Central memory CD4-positive, alpha-beta T cell (primary cell): ENCODE measurements at places on chromosomes 2 and 18.

DNA sequence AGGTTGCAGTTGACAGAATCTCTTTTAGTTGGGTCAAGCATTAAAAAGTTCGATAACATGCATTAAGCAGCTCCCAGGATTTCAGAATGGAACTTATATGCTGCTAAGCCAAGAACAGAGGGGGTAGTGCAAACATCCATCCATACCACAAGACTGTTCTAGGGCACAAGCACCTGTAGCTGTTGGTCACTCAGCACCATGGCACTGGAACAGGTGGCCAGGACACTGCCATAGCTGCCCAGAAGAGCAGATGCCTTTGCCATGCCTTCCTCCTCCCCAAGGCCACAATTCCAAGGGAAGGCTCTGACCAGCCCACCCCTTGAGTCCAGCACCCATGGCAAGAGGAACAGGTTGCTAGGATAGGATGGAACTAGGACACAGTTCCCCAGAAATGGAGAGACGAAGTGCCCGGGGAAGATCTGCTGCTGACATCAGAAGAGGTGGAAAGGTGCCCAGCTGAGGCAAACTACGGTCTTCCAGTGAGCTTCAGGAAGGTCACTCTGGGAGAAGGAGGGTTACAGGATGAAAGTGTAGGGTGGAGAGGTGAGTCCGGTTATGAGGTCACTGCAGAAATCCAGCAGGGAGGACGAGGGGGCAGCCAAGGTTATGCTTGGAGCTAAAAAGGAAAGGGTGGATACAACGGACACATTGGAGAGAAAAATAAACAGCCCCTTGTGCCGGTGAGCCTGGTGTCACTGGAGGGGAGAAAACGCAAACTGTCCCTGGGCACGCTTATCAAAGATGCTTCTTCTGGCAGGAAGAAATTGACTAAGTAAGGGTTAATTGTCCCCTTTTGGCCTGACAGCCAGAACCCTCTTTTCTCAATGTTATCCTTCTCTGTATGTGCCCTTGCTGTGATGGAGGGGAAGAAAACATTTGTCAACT, 41.9 kb downstream of the C1QL2 start:
- no peak for DNase-seq

- DNase-seq, result no peak
These were observed 67.2 kb upstream of the FRZB start for GRCh38 chr2:182933629-182934028.

- DNase-seq, result no peak
These were observed 50.8 kb upstream of the UGP2 start for GRCh38 chr2:63790906-63791305.

GRCh38 chr2:134131681-134132489, 122.0 kb upstream of the MGAT5 start:
- no peak for DNase-seq

- DNase-seq, result no peak
These were observed 659.8 kb downstream of the CPS1 start for GRCh38 chr2:211216221-211216620.

DNA sequence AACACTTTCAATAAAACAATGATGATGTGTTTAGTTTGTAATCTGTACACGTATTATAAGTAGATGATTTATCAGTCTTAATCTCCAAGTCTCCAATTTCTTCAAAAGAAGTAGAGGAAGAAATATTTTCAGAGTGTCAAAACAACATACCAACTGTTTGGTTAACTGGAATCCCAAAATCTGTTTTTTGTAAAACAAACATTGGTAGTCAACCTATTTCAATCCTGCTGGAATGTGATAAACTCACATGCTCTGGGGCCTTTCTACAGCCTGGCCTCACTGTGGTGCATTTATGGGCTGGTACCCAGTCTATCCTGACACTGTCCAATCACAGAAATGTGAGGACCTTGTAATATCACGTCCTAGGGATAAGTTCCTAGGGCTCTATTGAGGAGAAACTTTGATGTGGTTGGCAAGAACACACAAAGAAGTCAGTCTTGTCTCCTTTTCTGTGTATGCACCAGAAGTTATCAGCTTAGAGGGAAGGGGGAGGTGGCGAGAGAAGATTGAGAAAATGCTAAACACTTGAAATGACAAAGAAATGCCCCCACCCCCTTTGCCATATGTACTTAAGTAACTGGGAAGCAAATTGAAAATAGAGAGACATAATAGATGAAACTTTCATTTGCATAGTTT, 47.2 kb downstream of the PRKRA start:
- no peak for DNase-seq

DNA sequence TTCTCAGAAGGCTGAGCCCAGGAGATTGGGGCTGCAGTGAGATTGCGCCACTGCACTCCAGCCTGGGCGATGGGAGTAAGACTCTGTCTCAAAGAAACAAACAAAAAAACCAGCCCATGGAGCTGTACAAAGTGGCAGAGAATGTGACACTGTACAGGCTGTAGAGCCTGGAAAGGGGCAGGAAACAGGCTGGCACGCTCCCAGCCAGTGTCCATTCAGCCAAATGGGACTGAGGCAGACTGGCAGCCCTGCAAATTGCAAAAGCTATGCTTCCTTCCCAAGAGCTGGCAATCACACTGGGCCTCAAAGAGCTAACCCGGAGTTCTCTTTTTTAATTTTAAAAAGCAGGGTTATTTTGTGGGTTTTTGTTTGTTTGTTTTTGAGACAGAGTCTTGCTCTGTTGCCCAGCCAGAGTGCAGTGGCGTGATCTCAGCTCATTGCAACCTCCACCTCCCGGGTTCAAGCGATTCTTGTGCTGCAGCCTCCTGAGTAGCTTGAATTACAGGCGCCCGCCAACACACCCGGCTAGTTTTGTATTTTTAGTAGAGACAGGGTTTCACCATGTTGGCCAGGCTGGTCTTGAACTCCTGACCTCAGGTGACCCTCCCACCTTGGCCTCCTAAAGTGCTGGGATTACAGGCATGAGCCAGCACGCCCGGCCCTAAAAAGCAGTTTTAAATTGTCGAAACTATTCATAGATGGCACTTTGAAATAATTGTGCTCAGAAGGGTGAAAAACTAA, 42.8 kb downstream of the SCRN3 start:
- no peak for DNase-seq

DNA sequence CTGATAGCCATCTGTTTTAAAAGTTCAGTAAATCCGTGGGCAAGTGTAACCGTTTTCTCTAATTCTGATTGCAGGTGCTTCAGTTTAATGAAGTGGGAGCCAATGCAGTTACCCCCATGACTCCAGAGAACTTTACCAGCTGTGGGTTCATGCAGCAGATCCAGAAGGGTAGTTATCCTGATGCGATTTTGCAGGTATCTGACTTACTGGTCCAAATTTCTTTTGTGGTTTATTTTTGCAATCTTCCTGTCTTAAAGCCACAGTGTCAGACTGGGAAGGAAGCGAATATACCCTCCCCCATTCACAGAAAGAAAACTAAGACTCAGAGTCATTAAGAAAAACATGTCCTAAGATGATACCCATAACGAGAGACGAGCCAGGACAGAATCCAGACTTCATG, 7.7 kb downstream of the SERPINB2 start:
- no peak for DNase-seq

DNA sequence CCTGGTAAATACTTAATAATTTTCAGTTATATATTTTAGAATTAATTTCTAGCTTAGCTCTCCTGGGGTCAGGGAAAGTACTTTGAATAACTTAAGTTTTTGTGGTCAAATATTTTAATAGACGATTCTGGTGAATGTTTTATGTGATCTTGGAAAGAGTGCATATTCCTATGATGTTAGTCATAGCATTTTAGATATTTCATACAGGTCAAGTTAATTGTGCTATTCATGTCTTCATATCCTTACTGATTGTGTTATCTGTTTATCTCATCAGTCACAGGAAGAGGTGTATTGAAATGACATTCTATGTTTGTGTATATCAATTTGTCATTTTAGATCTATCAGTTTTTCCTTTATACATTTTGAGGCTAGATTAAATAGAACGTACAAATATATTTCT, 576.2 kb downstream of the CPS1 start:
- DNase-seq, result no peak

- no peak for DNase-seq
These were observed 184.5 kb upstream of the VRK2 start for GRCh38 chr2:57862153-57862552.

GRCh38 chr2:150353376-150353775, 134.1 kb downstream of the RND3 start:
- no peak for DNase-seq

GRCh38 chr18:48408727-48409590, at the start of gene ZBTB7C:
Gene ZBTB7C (minus strand): TSS chr18:48409383.
- no peak for DNase-seq

DNA sequence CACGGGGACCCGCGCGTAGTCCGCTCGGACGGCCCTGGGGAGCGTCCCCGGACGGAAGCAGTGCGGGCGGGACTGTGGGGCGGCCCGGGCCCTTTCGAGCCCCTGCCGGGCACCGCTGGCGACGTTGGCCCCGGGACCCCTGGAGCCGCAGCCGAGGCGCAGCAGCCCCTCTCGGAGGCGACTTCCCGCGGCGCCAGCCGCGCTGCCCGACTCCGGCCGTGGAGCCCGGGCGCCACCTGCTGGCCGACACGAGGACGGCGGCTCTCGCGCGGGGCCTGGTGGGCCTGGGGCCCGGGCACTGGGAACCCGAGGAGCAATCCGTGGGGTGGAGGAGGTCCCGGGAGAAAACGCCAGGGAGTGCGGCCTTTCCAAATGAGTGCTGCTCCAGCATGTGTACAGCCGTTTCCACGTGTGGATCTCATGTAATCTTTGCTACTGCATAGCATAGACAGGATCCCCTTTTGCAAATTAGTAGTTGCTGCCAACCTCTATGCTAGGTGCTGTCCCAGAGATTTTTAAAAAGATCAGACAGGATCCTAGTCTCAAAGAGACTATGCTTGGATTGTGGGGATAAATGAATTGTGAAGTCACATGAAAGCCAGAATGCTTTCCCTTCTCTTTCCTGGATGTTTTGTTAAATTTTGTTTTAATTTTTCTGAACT, 4.0 kb downstream of the ID2 start:
- DNase-seq, result peak; percentile 71

DNA sequence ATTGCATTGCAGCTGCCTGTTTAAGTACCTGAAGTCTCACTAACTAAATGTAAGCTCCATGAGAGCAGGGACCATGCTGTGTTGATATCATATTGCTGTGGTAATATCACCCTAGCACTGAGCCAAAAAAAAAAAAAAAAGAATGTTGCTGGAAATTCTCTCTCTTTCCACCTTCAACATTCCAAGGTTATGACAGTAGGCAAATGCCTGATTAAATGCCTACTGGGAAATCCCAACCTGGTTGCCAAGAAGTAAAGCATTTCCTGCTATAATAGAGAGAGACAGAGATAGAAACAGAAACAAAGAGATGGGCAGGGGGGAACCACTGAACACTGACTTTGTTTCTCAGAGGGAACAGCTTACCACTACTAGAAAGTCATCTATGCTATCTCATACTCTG, 1604.2 kb downstream of the LRP1B start:
- DNase-seq, result no peak

GRCh38 chr2:64945973-64946768, 43.0 kb upstream of the SLC1A4 start:
- peak; percentile 42 for DNase-seq

- no peak for DNase-seq
These were observed 207.0 kb upstream of the HAAO start for GRCh38 chr2:42999391-42999841.

DNA sequence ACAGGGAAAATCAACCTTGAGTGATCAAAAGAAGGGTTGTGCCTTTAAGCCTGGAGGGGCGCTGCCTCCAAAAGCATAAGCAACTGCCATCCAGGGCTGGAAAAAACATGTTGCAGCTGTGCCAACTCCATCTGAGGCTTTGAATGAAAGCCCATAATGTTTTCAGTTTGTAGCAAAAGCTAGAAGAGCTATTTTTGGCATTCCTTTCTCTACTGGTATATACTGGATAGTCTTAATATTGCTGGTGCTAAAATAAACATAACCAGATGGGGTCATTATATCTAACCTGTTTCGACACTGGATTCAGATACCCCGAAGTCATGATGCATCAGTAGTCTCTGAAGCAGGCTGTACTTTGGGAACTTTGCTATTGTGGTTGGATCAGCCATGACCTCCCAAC, 25.1 kb downstream of the ANXA4 start:
- no peak for DNase-seq

DNA sequence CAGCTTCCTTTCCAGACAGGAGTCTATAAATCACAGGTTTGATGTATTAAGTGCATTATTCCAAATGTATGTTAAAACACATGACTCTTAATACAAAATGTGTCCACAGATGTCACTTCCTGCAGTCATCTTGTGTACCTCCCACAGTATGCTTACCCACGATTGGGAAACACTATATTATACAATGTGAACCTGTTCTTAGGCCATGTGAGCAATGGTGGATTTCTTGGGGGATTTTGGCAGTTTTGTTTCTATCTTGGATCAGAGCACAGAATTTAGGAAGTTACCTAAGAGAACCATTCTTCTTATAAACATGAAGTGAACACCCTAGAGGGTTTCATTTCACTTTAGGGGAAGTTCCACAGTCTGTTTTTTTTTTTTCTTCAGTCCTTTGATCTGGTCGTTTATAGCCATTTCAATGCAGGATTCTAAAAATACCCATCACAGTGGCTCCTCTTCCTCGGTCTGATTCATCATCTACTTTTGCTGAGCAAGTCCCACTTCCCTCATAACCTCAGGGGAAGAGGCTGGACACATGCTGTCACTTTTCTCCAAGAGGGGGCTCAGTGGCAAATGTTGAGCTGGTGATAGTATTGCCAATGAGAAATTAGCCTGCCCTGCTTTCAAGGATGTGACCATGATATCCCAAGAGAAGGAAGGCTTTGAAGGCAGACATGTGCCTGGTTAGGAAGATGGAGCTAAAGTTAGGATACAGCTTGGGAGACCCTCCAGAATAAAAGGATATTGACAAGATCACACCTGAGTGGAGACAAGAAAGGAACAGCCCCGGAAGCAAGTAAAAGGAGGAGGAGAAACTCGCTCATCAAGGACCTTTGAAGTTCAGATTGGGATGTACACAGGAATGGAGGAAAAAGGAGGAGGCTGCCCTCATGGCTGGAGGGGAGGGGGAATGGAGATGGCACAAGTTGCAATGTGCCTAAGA, 22.6 kb downstream of the PLEK start:
- peak; percentile 16 for DNase-seq

GRCh38 chr2:127624756-127625571, 21.0 kb upstream of the GPR17 start:
- no peak for DNase-seq

- no peak for DNase-seq
These were observed 142.7 kb downstream of the DYSF start for GRCh38 chr2:71596011-71596410.

GRCh38 chr18:78757014-78757413, 222.6 kb upstream of the SALL3 start:
- no peak for DNase-seq

DNA sequence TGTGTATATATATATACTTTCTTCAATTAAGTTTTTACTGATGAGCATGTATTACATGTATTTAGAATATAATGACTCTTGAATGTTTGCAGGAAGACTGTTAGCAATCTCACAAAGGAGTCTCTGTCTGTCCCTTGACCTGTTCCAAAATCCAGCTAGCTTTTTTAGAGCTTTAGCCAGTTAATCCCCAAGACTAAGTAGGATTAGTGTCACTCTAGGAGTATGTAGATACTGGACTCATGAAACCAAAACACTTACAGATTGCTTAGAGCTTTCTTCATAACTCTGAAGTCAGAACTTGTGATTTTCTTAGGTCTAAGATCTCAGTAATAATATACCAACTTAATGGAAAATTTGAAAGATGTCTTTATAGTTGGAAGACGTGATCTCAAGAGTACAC, 2.2 kb downstream of the UBXN4 start:
- DNase-seq, result no peak

- DNase-seq, result no peak
These were observed 28.8 kb downstream of the PKDCC start for GRCh38 chr2:42076357-42077225.

- no peak for DNase-seq
These were observed 464.1 kb upstream of the CRIM1 start for GRCh38 chr2:35891528-35891927.

- DNase-seq, result no peak
These were observed 386.6 kb upstream of the KLHL29 start for GRCh38 chr2:22998359-22998758.
